ENCODE measurements at places on chromosomes 16 and 17.
A peak's percentile ranks its signal among the peaks of the same experiment; 100 is the strongest.

DNA sequence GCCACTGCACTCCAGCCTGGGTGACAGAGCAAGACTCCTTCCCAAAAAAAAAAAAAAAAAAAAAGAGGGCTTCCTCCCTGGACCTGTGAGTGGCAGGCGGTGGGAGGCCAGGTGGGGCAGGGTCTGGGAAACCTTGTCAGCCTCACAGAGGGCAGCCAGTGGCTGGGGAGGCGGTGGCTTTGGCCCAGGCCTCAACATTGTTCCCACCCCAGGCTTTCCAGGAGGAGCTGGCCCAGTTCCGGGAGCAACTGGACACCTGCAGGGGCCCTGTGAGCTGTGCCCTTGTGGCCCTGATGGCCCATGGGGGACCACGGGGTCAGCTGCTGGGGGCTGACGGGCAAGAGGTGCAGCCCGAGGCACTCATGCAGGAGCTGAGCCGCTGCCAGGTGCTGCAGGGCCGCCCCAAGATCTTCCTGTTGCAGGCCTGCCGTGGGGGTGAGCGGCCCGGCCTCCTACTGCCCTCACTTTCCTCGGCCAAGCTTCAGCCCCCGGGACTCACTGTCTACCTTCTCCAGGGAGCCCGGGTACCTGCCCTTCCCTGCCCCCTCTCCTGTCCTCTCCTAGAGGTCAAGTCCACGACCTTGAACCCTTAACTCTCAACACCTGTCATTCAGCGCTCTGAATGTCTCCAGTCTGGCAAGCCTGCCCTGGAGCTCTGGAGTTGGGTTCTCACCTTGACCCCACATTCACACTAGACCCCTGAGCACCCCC is 12.4 kb downstream of the ZNF213 start:
- DNase-seq, result no peak

DNA sequence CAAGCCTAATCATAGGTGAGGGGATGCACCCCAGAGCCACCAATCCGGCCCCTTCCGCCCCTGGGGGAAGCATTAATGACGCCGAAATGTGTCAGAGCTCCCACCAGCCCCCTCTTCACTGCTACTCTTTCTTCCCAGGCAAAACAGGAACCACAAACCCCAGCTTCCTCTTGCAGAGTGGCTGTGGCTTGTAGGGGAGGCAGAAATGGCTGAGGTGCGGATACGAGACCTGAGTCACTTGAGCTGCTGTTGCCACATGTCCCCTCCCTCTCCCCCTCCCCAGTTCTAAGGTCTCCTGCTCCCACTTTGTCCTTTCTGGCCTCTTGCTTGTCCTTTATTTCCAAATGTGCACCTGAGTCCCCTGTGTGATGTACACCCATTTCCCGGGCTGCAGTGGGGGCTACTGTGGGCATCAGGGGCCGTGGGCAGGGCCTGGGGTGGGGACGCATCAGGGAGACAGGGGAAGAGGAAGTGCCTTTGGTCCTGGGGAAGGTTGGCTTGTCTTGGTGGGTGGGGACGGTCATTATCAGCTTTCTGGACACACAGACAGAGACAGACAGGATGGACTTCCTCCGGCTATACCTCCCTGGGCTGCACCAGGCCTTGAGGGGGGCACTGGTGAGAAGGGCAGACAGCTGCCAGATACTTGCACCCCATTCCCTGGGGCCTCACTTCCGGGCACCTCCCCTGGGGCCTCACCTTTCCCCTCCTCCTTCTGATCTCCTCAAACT is at the start of gene APOBR:
APOBR (plus strand) TSS at position 523 of the 731 bp plus-strand sequence; CDS start at position 562, 39 bp downstream.
- no peak for DNase-seq

DNA sequence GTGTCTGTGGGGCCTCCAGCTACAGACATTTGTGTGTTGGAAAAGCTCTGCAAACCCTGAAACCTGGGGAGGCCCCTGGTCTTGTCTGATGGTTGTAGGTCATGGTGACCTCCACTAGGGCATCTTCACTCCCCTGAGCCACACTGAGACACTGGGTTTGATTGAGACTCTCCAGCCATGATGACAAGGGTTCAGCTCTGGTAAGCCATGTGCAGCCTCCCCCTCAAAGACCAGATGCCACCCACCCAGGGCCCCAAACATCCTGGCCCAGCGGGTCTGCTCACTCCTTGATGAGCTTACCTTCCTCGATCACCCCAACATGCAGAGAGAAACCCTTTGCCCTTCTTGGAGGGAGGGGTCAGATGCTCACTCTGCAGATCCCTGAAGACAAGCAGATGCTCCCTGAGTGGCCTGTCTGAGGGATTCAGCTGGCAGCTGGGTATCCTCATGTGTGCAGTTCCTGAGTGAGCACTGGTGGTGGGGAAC is 101.6 kb downstream of the METRNL start:
- no peak for DNase-seq

GRCh38 chr16:23861874-23862273 is 26.1 kb downstream of the PRKCB start:
- no peak for DNase-seq

GRCh38 chr17:1967213-1967612 is 57.9 kb downstream of the RTN4RL1 start:
- peak; percentile 74 for DNase-seq

DNA sequence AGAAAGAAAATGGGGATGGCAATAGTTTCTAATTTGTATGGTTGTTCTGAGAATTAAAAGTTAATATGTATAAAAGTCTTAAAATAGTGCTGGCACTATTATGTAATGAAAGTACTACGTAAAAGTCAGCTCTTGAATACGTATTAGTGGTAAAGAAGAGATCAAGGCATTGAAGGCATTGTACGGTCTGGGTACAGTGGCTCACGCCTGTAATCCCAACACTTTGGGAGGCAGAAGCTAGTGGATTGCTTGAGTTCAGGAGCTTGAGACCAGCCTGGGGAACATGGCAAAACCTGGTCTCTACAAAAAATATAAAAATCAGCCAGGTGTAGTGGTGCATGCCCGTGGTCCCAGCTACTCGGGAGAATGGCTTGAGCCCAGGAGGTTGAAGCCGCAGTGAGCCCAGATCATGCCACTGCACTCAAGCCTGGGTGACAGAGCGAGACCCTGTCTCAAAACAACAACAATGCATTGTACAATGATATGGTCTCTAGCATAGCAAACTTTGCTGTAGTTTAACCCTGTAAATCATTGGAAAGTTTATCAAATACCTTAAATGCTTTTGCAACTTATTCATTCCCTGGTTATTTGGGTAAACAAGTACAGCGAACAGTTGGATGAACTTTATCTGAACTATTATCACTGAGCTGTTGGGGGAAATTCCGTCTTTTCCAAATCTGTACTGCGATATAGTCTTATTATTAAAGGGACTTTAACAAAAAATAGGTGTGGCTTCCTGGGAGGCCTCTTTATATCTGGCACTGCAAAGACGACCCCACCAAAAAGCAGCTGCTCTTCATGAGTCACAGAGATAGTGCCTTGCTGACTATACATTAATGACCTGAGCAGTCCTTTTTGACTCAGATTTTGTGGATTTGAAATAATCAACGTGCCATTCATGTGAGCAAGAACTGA is 73.6 kb downstream of the GPRC5B start:
- DNase-seq, result no peak

GRCh38 chr16:66207139-66207882 is 159.2 kb upstream of the CDH5 start:
- DNase-seq, result no peak

DNA sequence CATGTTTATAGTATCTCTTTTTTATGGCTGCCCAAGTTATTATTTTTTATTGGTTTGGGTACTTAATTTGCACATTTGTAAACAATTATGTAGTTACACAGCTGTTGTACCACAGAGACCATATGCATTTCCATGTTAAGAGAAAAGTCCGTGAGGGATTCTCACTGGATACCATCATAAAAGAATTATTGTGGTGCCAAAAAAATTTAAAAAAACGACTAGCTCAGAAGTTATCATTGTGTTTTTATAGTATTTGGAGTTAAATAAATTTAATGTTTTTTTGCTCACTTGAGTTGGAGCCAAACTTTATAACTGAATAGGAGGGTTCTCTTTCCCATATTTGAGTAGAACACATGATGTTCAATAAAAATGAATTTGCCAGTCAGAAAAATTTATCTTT is 618.7 kb downstream of the WWOX start:
- no peak for DNase-seq

- DNase-seq, result peak; percentile 45
Measured at GRCh38 chr16:50942143-50942542, 200.3 kb downstream of the CYLD start.
